Kidney epithelial cell (primary cell): ENCODE measurements at places on chromosomes 6 and 20.

- DNase-seq: no peak
These were observed 6.6 kb upstream of the GUCA1A start for GRCh38 chr6:42166444-42167141.

GRCh38 chr20:20630551-20630950, 81.9 kb downstream of the RALGAPA2 start:
- DNase-seq: no peak

GRCh38 chr6:110053395-110054240, 75.5 kb downstream of the GPR6 start:
- peak; percentile 14 for DNase-seq

DNA sequence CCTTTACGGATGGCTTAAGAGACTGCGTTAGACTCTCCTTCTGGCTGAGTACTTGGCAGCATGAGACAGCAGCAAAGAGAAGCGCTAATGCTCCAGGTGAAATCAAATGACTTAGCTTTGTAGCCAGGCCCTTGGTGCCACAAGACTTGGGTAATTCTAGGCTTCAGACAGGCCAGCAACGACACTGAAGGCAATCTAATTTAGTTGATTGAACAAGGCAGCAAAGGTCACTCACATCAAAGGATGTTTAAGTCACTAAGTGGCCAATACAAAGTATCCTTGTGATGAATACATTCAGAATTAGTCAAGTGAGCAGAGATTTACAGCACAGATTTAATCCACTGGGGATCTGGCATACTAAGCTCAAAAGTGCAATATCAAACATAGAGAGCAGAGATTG, 113.2 kb downstream of the FAM83B start:
- DNase-seq: no peak

- no peak for DNase-seq
These were observed 83.8 kb downstream of the GJA10 start for GRCh38 chr6:89977808-89978748.

GRCh38 chr20:31943052-31943471, 8.8 kb downstream of the PDRG1 start:
- DNase-seq: no peak

GRCh38 chr20:560680-561079, 17.1 kb upstream of the CSNK2A1 start:
- DNase-seq: no peak

DNA sequence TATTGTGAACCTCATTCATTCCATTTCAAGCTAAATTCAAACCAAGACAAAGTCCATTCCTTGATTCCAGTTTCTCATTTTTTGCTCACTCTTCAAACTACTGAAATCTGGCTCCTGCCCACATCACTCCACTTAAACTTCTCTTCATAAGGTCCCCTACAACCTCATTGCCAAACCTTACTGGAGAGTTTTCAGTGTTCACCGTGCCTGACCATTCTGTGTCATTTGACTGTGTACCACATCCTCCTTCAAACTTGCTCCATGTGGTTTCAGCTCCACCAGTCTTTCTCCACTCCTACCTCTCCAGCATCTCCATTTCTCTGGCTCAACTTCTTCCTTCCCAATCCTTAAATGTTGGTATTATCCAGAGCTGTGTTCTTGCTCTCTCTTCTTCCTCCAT, 38.5 kb upstream of the TAB2 start:
- DNase-seq: no peak

GRCh38 chr6:152983637-152984512, 1.0 kb upstream of the FBXO5 start:
- no peak for DNase-seq

DNA sequence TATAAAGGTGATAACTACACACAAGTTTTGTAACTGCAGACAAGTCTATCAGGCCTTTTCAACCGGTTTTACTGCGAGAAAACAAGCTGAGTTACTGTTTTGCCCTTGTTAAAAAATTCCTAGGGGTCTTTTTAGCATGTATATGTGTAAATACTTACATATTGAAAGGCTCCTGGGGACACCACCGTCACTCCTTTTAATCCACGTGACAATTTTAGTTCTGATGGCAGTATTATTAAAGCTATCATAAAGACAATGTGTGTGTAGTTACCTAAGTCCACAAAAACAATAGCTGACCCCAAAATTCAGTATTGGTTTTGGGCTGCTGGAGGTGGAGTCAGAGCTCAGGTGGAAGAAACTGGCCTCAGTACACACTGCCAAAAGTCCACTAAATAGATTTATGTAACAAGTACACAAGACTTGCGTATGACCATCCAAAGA, 41.3 kb upstream of the HFE start:
- no peak for DNase-seq

DNA sequence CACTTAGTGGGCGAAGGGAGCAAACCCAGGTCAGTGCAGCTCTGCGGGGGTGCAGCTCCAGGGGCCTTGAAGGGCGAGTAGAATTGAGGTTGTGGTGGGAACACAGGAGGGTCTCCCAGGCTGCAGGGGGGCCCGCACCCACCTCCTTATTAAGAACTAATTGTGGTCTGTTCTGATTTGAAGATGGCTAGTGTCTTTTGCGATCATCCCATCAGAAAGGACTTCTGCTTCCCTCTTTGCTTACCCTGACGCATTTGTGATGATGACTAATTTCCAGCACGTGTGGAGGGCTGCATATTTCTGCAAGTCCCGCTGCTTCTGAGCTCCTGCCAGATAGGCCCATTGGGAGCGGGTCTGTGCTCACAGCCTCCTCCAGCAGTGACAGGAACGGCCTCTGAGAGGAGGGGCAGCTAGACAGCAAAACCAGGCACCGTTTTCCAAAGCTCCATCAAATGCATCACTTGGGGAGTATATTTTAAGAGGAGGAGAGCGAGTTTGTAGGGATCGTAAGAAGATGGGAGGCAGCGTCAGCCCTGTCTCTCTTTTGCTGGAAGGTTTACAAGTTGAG, 268.9 kb downstream of the CDH4 start:
- DNase-seq: no peak

GRCh38 chr20:13202565-13202964, 18.5 kb upstream of the ISM1 start:
- DNase-seq: no peak

GRCh38 chr6:3305216-3305565, 46.4 kb downstream of the PSMG4 start:
- no peak for DNase-seq
